ENCODE measurements at places on chromosomes 6 and 20. TPM values are rescaled to one million over a fixed set of nuclear protein-coding genes. Genes with fewer than 3 reads are reported as not detected.

Gene HDGFL1
- not detected for total RNA-seq

Gene MRAP2
- total RNA-seq = not detected

DNA sequence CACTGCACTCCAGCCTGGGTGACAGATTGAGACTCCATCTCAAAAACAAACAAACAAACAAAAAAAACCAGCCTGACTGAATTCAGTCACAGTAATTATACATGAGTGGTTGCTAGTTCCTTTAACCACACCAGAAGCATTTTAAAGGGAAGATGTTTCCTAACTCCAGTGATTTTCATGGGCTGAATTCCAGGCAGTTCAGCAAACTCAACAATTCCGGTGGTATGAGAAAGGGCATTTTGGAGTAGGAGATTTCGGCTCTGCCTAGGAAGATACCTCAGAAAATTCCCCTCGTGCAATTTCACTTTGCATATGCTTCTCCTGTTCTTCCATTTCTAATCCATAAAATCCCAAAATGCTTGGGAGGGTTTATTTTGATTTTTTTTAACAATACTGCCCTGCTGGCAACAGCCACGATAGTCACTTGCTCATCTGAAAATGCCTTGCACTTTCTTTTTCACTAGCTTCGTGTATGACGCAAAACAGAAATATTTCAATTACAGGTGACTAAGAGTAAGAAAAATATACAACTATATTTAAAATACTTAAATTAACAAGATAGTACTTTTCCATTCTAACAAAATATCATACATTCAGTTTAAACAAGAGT, 48.3 kb upstream of the IPCEF1 start:
- no peak overlapping the region for H3K4me3 ChIP-seq
- H3K27me3 ChIP-seq = no peaks in the 10 kb centered on the region
- DNase-seq = no peak
- no peak overlapping the region for H3K27ac ChIP-seq
- H3K4me1 ChIP-seq = no peaks in the 10 kb centered on the region
- no peaks in the 10 kb centered on the region for H3K36me3 ChIP-seq

- H3K36me3 ChIP-seq = no peaks in the 10 kb centered on the region
- H3K27me3 ChIP-seq = no peaks in the 10 kb centered on the region
- no peaks in the 10 kb centered on the region for H3K4me1 ChIP-seq
- no peak overlapping the region for H3K27ac ChIP-seq
- no peak for DNase-seq
Measured at GRCh38 chr6:131955876-131956275, 4.7 kb upstream of the CCN2 start.

- H3K36me3 ChIP-seq = no peaks in the 10 kb centered on the region
- H3K4me3 ChIP-seq = peak overlapping the region; percentile 37
- no peak overlapping the region for H3K27ac ChIP-seq
- DNase-seq = no peak
Measured at GRCh38 chr6:129498541-129498940, 211.4 kb downstream of the ARHGAP18 start.

- no peaks in the 10 kb centered on the region for H3K27me3 ChIP-seq
- no peak overlapping the region for H3K4me3 ChIP-seq
- H3K27ac ChIP-seq = no peak overlapping the region
- no peaks in the 10 kb centered on the region for H3K4me1 ChIP-seq
- DNase-seq = no peak
Measured at GRCh38 chr6:105892577-105893262, 193.4 kb upstream of the PRDM1 start.

- H3K27me3 ChIP-seq = no peaks in the 10 kb centered on the region
- no peak overlapping the region for H3K27ac ChIP-seq
- no peak overlapping the region for H3K4me3 ChIP-seq
- DNase-seq = no peak
- no peaks in the 10 kb centered on the region for H3K36me3 ChIP-seq
Measured at GRCh38 chr6:25013246-25013645, 77.5 kb upstream of the RIPOR2 start.

- H3K4me3 ChIP-seq = no peak overlapping the region
- no peak overlapping the region for H3K27ac ChIP-seq
- H3K36me3 ChIP-seq = no peaks in the 10 kb centered on the region
- H3K27me3 ChIP-seq = no peaks in the 10 kb centered on the region
Measured at GRCh38 chr20:16607364-16608276, 34.4 kb upstream of the KIF16B start.

GRCh38 chr6:37822851-37823682, 3.5 kb downstream of the ZFAND3 start:
- no peaks in the 10 kb centered on the region for H3K27me3 ChIP-seq
- H3K27ac ChIP-seq = no peak overlapping the region
- DNase-seq = no peak
- H3K36me3 ChIP-seq = no peaks in the 10 kb centered on the region

All from naive thymus-derived CD4-positive, alpha-beta T cell (primary cell).